ENCODE measurements at places on chromosomes 5 and 9.

DNA sequence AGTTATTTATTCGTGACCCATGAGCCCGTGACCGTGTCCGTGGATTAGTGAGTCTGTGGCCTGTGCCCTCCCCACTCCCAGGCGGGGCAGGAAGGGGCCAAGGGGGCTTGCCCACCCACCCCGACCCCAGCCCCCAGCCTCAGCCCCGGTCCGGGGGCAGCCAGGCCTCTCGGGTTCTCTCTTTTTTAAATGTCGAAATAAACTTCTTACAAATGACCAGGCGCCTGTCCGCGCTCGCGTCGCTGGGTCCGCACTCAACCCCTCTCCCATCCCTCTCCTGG lies 7.6 kb downstream of the BARHL1 start:
- DNase-seq, result no peak

DNA sequence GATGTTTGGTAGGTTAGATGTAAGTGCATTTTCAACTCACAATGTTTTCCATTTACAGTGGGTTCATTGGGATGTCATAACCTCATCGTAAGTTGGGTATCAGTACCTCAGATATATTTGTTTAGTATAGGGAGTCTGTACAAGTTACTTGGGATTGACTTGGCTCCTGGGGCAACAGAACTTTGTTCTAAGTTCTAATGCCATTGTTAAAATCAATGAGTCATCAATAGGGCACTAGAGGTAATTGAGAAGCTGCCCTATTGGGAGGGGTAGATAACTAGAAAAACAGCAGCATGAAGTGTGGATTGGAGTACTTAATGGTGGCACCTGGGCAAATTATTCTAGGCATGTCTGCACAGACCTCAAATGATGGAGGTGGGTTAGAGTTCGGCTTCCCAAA lies 272.8 kb downstream of the DOCK8 start:
- DNase-seq, result no peak

DNA sequence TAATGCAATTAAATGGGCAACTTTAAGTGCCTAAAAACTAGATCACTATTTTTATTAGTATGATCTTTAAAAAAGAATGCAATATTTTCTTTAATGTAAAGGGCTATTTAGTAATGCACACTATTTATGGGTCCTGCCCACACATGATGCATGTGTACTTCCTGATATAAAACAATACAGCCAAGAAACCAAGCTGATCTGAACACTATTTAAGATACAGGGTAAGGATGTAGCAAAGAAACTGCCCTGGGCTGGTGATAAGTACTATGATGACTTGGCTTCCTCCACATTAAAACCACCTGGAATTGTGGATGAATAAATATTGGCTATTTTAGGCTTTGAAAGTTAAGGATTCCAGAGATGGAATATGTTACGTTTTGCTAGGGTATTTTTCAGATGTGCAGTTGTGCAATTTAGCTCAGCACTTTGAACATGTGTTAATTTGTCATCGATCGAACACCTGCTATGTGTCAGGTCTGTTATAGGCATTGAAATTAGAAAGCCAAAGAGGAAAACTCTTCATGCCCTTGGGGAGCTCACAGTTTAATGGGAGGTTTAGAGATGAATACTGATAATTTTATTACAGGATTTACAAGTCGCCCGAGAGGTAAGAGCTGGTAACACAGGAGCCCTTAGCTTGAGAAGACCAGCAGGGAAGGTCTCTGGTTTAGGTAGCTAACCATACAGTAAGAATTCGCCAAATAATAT lies 276.7 kb downstream of the PLK2 start:
- no peak for DNase-seq

DNA sequence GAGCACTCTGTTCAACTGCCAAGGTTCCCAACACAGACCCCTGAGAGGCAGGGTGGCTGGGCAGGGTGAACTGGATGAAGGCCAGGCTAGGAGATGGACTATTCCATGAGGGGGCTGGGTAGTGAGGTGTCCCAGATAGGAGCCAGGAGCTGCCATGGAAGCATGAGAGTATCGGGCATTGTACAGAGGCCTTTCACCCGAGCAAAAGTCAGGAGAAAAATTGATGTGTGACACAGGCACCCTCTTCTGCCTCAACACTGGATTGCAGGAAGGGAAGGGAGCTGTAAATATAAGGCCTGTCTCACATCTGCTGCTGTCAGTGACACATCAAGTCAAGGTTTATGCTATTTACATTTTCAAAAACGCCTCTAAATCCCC lies 74.6 kb downstream of the UBAP1 start:
- DNase-seq, result no peak

DNA sequence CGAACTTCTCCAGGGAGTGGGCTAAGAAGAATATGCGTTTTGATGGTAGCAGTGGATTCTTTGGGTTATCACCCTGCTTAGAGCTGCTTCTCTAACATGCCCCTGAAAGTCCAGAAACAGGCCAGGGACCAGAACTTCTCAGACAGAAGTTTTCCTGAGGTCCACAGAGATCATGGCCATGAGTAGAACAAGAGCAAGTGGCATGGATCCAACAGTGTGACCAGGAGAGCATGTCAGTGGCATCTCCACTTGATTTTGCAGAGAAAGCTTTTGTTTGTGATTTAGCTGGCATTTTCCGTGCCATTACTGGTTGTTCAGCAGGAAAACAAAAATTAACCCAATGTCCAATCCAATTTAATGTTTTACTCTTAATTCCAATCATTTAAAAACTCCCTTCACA lies 298.5 kb upstream of the CD180 start:
- DNase-seq, result no peak

DNA sequence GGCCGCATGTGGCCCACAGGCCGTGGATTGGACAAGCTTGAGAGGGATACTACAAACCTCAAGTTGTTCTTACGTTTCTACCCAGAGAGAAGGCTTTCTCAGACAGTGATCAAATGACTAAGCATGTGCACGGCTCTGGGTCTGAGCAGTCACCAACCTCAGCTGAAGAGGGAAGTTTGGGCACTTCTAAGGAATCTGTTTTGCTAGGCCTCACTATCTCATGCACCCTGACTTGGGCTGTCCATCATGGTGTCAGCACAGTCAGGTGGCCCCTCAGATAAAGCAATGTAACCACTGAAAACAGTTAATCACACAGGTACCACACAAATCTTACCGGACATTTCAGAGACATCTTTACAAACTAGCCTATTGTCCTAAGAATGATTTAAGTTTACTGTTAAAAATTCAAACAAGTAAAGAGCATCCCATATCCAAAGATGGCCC lies 24.6 kb downstream of the CSF2 start:
- peak; percentile 2 for DNase-seq

- peak; percentile 94 for DNase-seq
Measured at GRCh38 chr9:84990416-84990815, 320.9 kb downstream of the NTRK2 start.

GRCh38 chr9:5586391-5586802 lies 42.5 kb upstream of the RIC1 start:
- no peak for DNase-seq

- no peak for DNase-seq
Measured at GRCh38 chr9:68950188-68950587, 63.7 kb downstream of the PRKACG start.

DNA sequence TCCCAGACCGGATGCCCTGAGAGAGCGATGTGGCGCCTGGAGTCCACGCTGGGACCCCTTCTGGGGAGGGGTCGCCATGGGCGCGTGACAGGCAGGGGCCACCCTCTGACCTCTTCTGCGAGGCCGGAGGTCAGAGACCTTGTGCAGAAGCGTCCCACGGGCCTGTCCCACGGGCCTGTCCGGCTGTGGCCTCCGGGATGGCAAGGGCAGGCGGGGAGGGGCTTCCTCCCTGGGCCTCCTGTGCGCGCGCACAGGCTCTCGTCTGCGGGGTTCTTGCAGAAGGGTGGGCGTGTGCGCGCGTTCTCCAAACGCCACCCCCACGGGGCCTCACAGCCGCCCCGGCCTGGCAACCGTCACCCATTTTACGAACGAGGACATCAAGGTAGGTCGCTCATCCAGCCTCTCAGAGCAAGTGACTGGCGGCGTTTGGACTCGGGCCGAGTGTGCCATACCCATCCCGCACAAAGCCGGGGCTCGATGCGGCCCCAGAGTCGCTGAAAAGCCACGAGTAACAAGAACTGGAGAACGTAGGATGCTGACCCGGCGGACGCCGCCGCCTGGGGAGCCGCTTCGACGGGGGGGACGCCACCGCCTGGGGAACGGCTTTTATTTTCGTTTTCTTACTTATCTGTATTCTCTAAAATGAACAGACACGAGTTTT lies 897 bp downstream of the AHRR start:
- no peak for DNase-seq

DNA sequence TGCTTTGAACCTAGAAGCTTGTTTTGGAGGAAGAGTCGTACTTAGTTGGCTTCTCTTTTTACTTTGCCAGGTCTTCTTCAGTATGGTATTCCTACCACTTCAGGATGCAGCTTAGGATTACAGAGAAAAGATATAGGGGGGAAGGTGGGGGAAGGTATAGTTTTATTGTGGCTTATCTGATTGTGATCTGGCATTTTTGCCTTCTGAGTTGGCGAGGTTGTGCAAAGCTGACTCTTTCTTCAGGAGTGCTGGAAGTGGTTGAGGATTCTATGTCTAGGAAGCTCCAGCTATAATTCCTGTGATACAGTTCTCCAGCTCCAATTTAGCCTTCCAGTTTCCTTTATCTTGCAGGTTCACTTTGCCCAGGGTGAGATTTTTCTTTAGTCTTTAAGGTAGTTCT lies 7.0 kb downstream of the CDC42SE2 start:
- no peak for DNase-seq

DNA sequence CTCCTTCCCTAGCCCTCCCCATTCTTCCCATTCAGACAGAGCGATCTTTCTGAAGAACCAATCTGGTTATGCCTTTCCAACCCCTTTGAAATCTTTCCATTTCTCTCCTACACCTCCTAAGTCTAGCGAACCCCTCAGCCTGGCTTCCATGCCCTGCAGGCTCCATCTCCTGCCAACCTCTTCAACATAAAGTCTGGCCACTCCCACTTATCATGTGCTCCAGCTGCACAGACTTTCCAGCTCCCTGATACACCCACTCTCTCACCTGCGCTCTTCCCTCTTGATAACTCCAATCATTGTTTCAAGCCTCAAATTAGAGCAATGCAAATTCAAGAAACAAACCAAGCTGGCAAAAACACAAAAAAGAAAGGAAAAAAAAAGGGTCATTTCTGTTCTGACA lies 3.8 kb upstream of the ORM1 start:
- DNase-seq, result no peak

GRCh38 chr9:77455312-77455927 lies 192.7 kb downstream of the GNA14 start:
- peak; percentile 74 for DNase-seq

- DNase-seq, result no peak
Measured at GRCh38 chr9:132760057-132760456, 89.8 kb downstream of the GTF3C4 start.

DNA sequence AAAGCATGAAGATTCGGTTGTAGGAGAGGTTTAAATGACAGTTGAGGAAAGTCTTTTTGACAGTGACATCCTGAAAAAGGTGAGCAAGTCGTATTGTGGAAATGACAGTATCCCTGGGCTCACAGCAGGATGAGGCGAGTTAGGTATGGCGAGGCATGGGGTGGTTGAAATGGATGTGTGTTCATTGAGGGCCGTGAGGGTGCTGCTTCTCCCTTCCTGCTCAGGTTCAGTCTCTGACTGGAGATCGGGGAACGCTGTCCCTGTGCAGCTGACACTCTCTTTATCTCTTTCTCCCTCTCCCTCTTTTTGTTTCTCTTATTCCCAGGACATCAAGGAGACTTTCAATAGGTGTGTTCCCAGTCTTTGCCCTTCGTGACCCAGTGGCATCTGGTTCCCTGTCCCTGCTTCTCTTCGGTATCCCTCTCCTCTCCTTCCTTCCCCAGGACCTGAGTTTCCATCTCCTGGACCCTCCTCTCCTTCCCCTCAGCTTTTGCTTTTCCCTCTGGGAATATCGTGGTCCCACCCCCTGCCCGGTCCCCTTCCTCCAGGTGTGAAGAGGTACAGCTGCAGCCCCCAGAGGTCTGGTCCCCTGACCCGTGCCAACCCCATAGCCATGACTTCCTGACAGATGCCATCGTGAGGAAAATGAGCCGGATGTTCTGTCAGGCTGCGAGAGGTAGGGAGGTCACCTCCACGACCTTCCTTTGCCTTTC lies 10.2 kb downstream of the TRIM41 start:
- no peak for DNase-seq

- DNase-seq, result no peak
Measured at GRCh38 chr9:96818533-96818932, 35.8 kb downstream of the ZNF782 start.

DNA sequence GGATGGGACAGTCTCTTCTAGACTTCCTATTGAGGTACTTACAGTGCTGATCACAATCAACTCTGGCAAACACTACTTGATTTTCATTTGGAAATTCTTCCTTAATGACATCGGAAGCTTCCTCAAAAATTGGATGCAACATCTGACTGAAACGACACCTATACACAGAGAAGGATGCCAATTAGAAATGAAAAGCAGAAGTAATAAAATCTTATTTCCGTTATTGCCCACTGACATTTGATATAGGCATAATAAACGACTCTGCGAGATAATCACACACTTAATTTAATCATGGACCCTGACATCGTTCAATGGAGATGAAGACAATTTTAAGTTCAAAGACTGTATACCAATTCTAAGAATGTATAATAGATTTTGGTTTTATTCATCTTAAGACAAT lies 46.4 kb downstream of the ERP44 start:
- DNase-seq, result no peak

GRCh38 chr9:77163884-77164283 lies 13.4 kb upstream of the VPS13A start:
- DNase-seq, result no peak

- peak; percentile 74 for DNase-seq
Measured at GRCh38 chr9:136787690-136788400, 3.3 kb upstream of the TMEM141 start.

DNA sequence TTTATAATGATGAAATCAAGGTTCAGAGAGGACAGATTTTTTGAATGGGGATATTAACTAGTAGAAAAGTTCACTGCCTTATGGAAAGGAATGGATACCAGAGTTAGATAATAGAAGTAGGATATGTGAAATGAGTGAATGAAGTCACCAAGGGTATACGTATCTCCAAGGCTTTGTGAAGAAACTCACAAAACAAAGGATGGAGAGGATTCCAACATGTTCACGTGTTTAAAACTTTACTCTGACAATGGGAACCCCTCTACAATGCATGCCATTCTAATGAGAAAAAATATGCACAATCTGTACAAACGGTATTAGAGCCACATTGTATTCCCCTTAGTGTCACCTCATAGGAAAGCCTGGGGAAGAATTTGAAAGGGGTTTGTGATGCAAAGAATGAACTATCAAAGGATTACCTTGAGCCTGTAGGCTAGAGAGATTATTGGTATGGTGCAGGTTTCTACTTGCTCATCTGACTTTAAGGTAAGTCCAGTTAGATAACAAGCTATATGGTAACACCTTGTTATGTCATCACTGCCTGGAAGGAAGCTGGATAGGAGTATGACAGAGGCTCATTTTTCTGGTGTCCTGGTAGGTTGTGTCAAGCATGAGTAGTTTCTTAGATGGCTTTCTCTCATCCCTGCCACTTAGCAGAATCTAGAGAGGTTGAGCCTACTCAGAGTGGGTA lies 250.3 kb upstream of the SEMA6A start:
- no peak for DNase-seq

- peak; percentile 66 for DNase-seq
Measured at GRCh38 chr5:81838307-81838906, 87.5 kb upstream of the SSBP2 start.
